ENCODE measurements at places on chromosomes 1 and 21.

DNA sequence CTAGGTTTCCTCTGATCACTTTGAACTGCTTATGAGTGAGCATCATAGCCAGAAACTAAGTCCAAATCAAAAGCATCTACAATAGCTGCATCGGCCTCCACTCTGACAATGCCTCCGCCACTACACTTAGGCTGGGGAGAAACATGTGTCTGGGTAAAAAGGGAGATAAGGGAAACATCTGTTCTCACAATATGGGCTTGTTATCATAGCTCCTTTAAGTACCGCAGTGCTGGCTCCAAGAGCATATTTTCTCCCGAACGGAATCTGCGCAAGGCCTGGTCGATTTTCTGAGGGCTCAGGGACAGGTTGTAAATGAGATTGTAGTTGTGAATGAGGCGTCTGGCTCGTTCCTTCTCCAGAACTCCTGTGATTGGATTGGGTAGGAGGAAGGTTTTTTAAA lies 63.9 kb upstream of the CYP2J2 start:
- no peak for DNase-seq

DNA sequence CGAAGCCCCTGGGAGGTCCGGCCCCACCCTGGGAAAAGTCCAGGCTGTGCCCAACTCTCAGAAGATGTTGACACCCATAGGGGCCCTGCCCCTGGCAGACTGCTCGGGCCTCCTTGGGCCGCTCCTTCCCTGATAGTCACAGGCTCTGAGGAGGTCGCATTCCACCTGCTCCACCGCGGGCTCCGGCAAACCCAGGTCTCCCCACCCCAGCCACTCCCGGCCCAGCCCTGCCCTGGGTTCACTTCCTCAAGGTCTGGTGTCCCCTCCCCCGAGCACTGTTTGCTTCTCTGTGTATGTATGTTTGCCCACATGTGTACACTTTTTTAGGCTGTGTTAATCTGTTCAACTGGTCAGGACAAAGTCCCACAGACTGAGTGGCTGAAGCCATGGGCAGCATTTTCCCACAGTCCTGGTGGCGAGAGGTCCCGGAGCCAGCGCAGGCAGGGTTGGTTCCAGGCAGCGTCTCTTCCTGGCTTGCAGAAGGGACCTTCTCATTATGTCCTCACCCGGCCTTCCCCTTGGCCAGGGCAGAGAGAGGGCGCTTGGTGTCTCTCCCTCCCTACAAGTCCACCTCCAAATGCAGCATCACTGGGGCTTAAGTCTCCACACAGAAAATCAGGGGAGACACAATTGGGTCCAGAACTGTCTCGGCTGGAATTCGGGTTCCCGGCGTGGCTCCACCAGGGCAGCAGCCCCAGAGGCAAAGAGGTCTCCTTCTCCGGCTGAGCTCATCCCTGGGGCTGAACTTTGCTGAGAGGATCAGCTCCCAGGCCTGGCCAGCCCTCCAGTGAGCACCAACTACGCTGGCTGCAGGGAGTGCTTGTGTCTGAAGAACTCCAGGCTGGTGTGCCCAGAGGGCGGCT lies 10.5 kb upstream of the PRXL2B start:
- DNase-seq, result no peak

GRCh38 chr21:16071092-16071491 lies 341.3 kb downstream of the USP25 start:
- DNase-seq, result no peak

DNA sequence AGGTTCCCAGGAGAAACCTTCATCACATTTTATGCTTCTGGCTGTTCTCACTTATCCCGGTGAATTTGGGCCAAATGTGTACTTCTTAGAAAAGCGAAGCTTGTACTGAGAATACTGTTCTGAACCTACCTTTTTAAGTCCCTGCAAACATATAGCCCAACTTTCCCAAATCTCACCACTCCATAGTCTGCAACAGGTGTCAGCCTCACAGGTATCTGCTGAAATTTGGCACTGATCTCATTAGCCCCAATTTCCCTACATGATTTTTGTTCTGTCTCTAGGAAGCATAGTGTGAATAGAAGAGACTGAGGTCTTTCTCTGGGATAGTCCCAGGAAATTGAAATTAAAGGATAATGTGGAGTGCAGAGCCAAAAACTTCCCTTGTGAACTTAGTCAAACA lies 11.5 kb downstream of the RIT1 start:
- no peak for DNase-seq

DNA sequence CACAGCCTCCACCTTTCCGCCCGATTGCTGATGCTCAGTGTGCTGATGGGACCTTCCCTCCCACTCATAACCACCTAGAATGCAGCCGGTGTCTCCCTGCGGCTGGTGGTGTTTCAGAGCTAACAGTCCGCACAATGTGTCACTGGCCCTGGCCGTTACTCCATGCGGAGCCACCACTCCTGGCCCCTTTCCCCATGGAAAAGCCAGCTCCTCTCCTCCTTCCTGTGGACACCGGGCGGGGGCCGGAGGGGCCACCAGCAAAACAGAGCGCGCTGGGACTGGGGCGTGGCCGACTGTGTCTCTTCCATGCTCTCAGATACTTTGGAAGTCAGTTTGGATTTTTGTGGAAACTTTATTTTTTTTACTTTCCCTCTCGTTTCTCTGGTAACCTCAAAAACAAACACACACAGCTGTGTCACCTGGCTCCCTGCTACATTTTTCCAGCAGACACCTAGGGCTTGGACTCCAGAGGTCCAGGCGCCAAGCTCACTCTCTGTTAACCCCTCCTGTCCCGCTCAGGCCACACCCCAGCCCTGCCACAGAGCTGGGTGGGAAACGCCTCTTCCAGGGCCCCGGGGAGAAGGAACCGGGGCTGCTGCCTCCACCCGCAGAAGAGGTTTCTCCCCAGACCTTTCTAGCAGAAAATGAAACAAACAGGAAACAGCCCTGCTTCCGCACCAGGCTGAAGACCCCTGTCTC lies 32.5 kb upstream of the COL6A2 start:
- DNase-seq, result no peak

GRCh38 chr1:24642481-24643362 lies at the start of gene SRRM1:
SRRM1 (plus strand) TSS chr1:24643302; CDS start chr1:24643327, 25 bp downstream.
- peak; percentile 98 for DNase-seq

GRCh38 chr1:245825128-245825901 lies 670.5 kb downstream of the KIF26B start:
- no peak for DNase-seq

DNA sequence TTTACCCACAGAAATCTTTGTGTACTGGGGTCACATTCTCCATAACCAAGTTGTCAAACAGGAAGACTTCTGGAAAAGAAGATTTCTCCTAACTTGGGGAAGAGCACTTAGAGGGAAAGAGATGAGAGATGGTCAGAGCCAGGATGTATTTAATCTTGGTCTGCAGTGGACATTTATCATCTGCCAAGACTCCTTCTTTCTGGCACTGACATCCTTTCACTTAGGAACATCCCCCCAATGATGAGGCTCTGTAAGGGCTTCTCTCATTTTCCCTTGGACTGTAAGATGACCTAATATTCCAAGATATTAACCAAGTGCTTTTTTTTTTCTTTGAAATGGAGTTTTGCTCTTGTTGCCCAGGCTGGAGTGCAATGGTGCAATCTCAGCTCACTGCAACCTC lies 39.3 kb upstream of the IGSF3 start:
- no peak for DNase-seq

GRCh38 chr1:101308935-101309333 lies 72.1 kb downstream of the S1PR1 start:
- no peak for DNase-seq

GRCh38 chr1:53641481-53642214 lies 97.3 kb downstream of the GLIS1 start:
- no peak for DNase-seq

GRCh38 chr1:53725238-53725689 lies 13.7 kb downstream of the GLIS1 start:
- DNase-seq, result no peak

- DNase-seq, result no peak
These were observed 23.0 kb upstream of the DMBX1 start for GRCh38 chr1:46466477-46467182.

DNA sequence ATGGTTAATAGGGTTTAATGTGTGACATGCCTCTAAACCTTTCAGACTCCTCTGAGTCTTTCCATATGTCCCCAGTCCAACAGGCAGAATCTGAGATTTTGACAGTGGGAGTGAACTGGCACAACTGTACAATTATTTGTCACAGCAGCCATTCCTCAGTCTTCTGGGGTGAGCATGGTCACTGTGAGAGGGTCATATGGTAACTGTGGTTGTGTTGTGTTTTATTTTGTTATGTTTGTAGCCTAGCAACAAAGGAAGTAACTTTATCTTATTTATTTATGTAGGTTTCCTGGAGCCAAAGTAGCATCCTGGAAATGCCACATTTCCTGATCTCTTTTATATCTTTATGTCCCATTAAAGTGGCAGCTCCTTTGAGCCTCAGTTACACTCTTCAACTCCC lies 1067.9 kb downstream of the TTLL7 start:
- DNase-seq, result no peak

GRCh38 chr1:41239988-41240610 lies 2.0 kb downstream of the SCMH1 start:
- DNase-seq, result no peak

DNA sequence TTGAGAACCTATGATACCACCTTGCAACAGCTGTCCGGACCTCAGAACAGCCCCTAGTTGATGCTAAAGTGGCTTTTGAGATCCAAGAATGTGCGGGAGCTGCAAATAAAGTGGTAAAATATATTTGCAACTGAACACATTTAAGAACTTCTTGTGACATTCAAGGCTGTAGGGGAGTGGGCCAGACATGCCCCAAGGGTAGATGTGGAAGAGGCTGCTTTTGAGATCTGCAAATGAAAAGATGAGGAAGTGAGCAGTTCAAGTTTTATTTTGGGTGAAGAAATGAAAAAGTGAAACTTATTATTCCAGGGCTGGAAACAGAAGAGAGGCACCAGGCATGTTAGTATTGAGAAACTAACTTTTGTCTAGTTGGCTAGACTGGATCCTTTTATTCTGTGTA lies 359.5 kb upstream of the PLXNA2 start:
- no peak for DNase-seq

DNA sequence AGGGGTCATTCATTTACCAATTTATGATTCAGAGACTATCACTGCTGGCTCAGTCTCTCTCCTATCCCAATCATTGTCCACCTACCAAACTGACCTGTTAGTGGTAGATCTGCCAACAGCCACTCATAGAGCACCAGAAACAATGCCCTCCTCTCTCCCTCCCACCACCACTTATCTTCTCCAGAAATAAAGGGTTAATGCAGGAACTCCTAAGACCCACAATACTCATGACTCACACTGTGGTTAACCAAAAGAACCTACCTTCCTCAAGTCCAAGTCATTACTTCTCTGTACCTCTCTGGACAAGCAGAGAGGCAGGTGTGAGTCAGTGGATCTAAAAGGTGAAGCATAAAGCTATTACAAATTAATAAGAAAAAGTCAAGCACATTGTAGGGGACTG lies 40.9 kb upstream of the CAMK1G start:
- DNase-seq, result no peak

DNA sequence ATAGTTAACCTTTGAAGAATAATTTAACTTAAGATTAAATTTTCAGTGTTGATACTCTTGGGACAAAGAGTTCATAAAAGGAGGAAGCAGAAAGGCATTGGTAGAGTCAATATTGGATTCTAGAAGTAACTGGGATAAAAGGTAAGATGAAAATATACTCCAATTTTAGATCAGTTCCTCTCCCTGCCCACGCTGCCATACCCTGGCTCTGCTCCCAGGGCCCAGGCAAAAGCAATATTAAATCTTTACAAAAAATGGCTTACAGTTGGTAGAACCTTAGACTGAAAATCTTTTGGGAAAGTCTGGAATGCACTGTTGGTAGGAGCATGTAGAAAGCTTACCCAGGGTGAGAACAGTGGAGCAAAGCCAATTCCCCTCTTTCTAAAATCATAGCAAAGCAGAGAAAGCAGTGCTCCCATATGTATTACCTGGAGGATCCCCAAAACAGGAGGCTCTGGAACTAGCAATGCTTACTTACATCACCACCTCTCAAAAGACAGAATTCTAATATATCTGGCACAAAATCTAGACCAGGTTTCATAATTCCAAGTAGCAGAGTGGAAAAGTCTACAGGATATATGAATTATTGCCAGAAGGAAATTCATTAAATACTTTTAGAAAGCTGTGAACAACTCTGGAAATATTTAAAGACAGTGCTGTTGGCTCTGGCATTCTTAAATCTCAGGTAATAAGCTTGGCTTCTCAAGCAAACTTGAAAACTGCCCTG lies 24.5 kb downstream of the KIAA0319L start:
- no peak for DNase-seq

DNA sequence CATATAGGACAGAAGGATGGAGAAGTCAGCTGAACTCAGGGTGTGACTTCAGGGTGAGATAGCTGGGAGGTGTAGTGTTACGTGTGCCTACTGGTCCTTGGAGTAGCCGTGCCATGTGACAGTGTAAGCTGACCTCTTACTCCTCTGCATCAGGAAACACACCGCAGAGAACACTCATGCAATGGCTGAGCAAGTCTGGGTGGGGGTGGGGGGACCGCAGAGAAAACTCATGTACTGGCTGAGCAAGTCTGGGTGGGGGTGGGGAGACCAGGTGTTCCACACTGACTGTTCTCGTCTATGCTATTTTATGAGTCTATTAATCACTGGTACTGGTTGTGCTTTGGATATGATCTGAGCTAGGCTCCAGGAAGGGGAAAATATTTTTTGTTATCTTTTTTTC lies 233.1 kb downstream of the PAPPA2 start:
- DNase-seq, result no peak

GRCh38 chr1:61182049-61182448 lies 99.7 kb downstream of the NFIA start:
- DNase-seq, result no peak

DNA sequence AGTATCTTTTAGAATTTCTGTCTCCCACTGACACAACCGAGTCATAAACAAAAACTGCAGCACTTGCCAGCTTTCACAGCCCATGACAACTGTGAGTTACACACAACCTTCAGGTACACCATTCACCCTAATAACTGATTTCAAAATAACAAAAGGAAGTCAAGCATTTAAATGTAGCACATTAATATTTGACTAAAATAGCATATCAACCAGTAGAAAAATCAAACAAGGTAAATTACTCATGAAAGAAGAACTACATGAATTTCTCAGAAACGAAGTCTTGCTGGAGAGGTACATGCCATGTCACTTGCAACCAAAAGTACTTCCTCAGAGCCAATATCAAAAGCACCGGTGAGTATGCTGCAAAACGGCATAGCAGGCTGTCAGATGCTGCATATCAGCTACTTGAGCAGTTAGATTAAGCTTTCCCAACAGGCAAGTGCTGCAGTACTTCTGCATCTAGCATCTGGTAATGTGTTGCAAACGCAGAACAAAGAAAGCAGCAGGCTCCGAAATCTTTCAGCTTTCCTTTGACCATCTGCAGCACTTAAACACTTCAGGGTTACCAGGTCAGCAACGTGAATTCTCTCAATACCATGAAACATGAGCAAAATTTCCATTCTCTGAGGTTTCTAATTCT lies 223.2 kb downstream of the SMYD3 start:
- no peak for DNase-seq
